Breast epithelium (tissue), 4 donors: ENCODE measurements at places on chromosomes 6 and 20. TPM values are rescaled to one million over a fixed set of nuclear protein-coding genes. Genes with fewer than 3 reads are reported as not detected.

DNA sequence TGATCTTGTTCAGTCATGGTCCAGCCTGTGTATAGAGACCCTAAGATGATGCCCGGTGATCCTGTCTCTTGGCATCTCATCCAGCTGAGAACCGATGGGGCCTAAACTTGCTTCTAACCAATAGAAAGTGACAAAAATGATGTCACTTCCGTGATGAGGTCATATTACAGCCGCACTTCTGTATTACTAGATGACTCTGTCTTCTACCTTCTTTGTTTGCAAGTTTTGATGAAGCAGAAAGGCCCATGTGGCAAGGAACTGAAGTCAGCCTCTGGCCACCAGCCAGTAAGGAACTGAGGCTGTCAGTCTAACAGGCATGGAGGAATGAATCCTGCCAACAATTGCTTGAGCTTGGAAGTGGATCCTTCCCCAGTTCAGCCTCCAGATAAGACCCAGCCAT lies 32.8 kb upstream of the HLA-C start:
- no peaks in the 10 kb centered on the region for H3K27me3 ChIP-seq
- H3K27ac ChIP-seq, result no peak overlapping the region
- no peak overlapping the region for H3K4me3 ChIP-seq
- no peaks in the 10 kb centered on the region for H3K36me3 ChIP-seq
- no peak for DNase-seq

GRCh38 chr6:109446072-109446471 lies 5.5 kb downstream of the SMPD2 start:
- peaks cover 5% of the 10 kb centered on the region for H3K4me1 ChIP-seq
- no peaks in the 10 kb centered on the region for H3K36me3 ChIP-seq
- H3K27ac ChIP-seq, result no peak overlapping the region
- H3K4me3 ChIP-seq, result no peak overlapping the region
- H3K27me3 ChIP-seq, result no peaks in the 10 kb centered on the region

GRCh38 chr20:41697861-41698559 lies 79.8 kb upstream of the CHD6 start:
- H3K4me1 ChIP-seq, result no peaks in the 10 kb centered on the region
- no peaks in the 10 kb centered on the region for H3K36me3 ChIP-seq
- H3K27me3 ChIP-seq, result no peaks in the 10 kb centered on the region
- H3K4me3 ChIP-seq, result no peak overlapping the region

DNA sequence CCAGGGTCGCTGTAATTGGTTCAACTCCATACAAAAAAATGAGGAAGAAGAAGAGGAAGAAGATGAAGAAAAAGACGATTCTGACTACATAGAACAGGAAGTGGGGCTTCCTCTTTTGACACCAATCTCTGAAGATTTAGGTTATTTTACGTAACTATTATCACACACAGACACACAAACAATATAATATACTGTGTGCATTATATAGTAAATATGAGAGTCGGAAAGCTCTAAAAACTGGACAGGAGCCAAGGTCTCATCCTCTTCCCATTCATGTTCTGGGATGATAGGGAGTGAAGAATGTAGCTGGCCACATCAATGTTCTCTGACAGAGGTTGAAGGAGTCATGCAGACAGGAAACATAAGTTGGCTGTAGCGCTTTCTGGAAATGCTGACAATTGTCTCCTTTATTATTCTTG lies 13.3 kb downstream of the RSPH4A start:
- H3K4me3 ChIP-seq, result no peak overlapping the region
- no peaks in the 10 kb centered on the region for H3K4me1 ChIP-seq
- DNase-seq, result no peak
- H3K36me3 ChIP-seq, result no peaks in the 10 kb centered on the region
- no peak overlapping the region for H3K27ac ChIP-seq

- H3K4me3 ChIP-seq, result no peak overlapping the region
- peaks cover 3% of the 10 kb centered on the region for H3K4me1 ChIP-seq
- H3K27me3 ChIP-seq, result no peaks in the 10 kb centered on the region
- H3K36me3 ChIP-seq, result no peaks in the 10 kb centered on the region
- H3K27ac ChIP-seq, result no peak overlapping the region
Measured at GRCh38 chr6:20154753-20155152, 57.5 kb downstream of the MBOAT1 start.

- H3K27ac ChIP-seq, result no peak overlapping the region
- H3K4me1 ChIP-seq, result no peaks in the 10 kb centered on the region
- H3K27me3 ChIP-seq, result no peaks in the 10 kb centered on the region
- no peak overlapping the region for H3K4me3 ChIP-seq
Measured at GRCh38 chr20:44759595-44759994, 13.9 kb downstream of the KCNK15 start.

The ROS1 gene
- not detected for total RNA-seq

The CASP8AP2 gene
- total RNA-seq, result 24.9 TPM

The PHACTR3 gene
- total RNA-seq, result 0.16 TPM
